ENCODE measurements at places on chromosomes 2 and 18. TPM values are rescaled to one million over a fixed set of nuclear protein-coding genes. Genes with fewer than 3 reads are reported as not detected.

- no peak for DNase-seq
Measured at GRCh38 chr18:78238404-78239089, 741.1 kb upstream of the SALL3 start.

DNA sequence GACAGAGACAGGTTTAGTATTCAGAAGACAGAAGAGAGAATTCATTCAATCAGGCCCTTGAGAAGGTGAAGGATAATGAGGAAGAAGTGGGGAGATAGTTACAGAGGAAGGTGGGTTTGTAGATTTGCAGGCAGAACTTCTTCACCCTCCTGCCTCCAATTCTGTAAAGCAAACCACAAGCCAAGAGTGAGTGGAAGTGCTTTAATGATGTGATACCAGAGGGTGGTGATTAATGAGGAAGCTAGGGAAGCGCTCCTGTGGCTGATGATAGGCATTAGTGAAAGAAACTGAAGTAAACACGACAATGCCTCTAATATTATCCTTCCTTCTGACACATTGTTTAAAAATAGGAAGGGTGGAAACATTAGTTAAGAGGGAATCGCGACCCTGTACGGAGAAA lies 78.2 kb downstream of the CAPN13 start:
- no peak for DNase-seq

- DNase-seq: no peak
Measured at GRCh38 chr2:228197504-228197903, 16.0 kb upstream of the SPHKAP start.

GRCh38 chr2:43139501-43139900 lies 86.9 kb downstream of the ZFP36L2 start:
- DNase-seq: no peak

CFAP65 gene
- total RNA-seq: 0.12 TPM

RSAD2 gene
- total RNA-seq: 2.2 TPM

POTEJ gene
- total RNA-seq: 0.06 TPM

REEP1 gene
- total RNA-seq: 3.8 TPM
